Astrocyte of the spinal cord (primary cell): ENCODE measurements at places on chromosomes 4 and X.

- peak; percentile 68 for DNase-seq
Measured at GRCh38 chr4:10157478-10158332, 41.1 kb upstream of the WDR1 start.

- DNase-seq = no peak
Measured at GRCh38 chr4:18297684-18298083, 276.1 kb upstream of the LCORL start.

GRCh38 chr4:91099666-91100065 lies 972.5 kb downstream of the CCSER1 start:
- DNase-seq = no peak

DNA sequence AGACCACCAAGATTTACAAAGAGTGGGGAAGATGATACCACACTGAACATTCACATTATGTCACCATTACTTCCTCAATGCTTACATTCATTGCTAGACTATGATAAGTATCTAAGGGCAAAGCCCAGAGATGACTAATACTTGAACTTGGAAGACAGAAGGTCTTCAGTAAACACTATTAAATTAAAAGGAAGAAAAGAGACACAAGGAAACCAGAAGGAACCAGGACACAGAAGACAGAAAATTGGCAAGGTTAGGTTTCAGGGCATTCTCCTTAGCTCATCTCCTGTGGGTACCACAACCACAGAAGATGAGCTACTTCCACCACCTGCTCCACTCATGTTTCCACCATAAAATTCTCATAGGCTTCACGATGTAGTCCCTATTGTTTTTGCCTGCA lies 64.9 kb downstream of the NLGN4X start:
- DNase-seq = peak; percentile 8

- no peak for DNase-seq
Measured at GRCh38 chrX:11558972-11559371, 106.7 kb downstream of the ARHGAP6 start.

GRCh38 chr4:14078326-14078725 lies 450.8 kb upstream of the BOD1L1 start:
- no peak for DNase-seq

GRCh38 chrX:68915778-68916177 lies 87.0 kb downstream of the EFNB1 start:
- DNase-seq = no peak

GRCh38 chr4:149211876-149212275 lies 603.8 kb downstream of the IQCM start:
- no peak for DNase-seq

DNA sequence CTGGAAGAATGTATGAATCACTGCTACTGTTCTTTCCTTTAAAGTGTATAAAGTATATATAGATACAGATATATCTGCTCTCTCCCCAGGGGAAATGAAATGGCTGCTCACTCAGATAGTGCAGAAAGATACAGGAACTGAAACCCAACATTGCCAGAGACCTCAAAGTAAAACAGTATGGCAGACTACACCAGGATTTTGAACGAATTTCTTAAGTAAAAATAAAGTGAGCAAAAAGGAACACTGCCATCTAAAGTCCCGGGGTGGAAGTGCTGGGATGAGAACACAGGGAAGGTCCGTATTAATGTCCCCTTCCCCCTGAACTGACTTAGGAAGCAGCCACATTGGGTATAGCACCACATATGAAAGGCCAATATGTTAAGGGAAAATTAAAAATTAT lies 93.4 kb downstream of the TMA16 start:
- DNase-seq = peak; percentile 11

GRCh38 chr4:55947254-55947882 lies 1.4 kb upstream of the CEP135 start:
- DNase-seq = no peak

GRCh38 chr4:25702848-25703247 lies 47.2 kb downstream of the SLC34A2 start:
- DNase-seq = peak; percentile 72

GRCh38 chr4:100246697-100247096 lies 56.4 kb upstream of the DDIT4L start:
- DNase-seq = no peak

- no peak for DNase-seq
Measured at GRCh38 chrX:68872171-68872570, 43.4 kb downstream of the EFNB1 start.

- DNase-seq = no peak
Measured at GRCh38 chrX:149961572-149961971, 23.3 kb upstream of the EOLA2 start.

DNA sequence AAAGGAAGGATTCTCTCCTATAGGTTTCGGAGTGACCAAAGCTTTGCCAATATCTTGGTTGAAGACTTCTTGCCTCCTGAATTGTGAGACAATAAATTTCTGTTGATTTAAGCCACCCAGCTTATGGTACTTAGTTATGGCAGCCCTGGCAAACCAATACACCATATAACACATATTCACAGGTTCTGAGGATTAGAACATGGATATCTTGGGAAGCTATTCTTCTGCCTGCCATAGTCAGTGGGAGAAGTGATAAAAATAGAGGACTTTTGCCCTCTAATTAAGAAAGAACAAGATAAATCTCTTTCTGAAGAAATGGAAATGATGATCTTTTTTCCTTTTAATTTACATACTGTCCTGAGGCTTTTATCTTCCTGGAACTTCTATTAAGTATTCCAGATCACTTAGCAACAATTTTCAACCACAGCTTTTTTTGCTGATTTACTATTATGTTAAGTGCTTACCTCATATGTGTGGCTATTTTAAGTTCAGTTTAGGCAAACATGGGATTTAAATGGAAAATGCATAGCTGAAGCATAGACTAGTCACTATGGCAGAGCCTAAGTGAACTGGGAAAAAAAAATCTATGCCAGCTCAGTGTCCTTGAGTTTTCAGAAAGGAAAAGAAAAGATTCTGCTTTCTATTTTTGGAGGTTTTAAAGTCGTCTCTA lies 381.7 kb downstream of the STPG2 start:
- peak; percentile 7 for DNase-seq
